Activated B cell treated with CpG ODN at 0.5 μM for 24 hours (primary cell): ENCODE measurements at places on chromosomes 1 and 21. TPM values are rescaled to one million over a fixed set of nuclear protein-coding genes. Genes with fewer than 3 reads are reported as not detected.

The ADAMTS1 gene
- total RNA-seq = not detected in 2 replicates

The TMEM269 gene
- 0.20 and 0.31 TPM in 2 replicates for total RNA-seq

The KDM5B gene
- total RNA-seq = 34.7 and 43.5 TPM in 2 replicates

The ACTL8 gene
- not detected in 2 replicates for total RNA-seq

The VSIG8 gene
- not detected in 2 replicates for total RNA-seq

The TSPEAR gene
- total RNA-seq = not detected in 2 replicates

The RHOU gene
- total RNA-seq = 0.22 and 0.44 TPM in 2 replicates

The PCP4L1 gene
- not detected in 2 replicates for total RNA-seq

The PYCR2 gene
- 109 and 110 TPM in 2 replicates for total RNA-seq

The CDKN2C gene
- total RNA-seq = 2.8 and 3.3 TPM in 2 replicates

The TNNT2 gene
- total RNA-seq = not detected in 2 replicates

The KCNT2 gene
- total RNA-seq = not detected in 2 replicates

The VTCN1 gene
- total RNA-seq = not detected in 2 replicates

The PEA15 gene
- total RNA-seq = 107 and 111 TPM in 2 replicates

The GORAB gene
- total RNA-seq = 20.0 and 20.2 TPM in 2 replicates

The CACHD1 gene
- total RNA-seq = 0.12 and 0.22 TPM in 2 replicates

The GJA4 gene
- not detected in 2 replicates for total RNA-seq

The DENND2D gene
- total RNA-seq = 48.9 and 58.6 TPM in 2 replicates

The TNFSF4 gene
- 6.9 and 8.6 TPM in 2 replicates for total RNA-seq

The SLFNL1 gene
- total RNA-seq = 0.39 and 0.47 TPM in 2 replicates

The ASCL5 gene
- total RNA-seq = not detected in 2 replicates

The DISP3 gene
- 0.42 and 0.44 TPM in 2 replicates for total RNA-seq

The ANGPTL3 gene
- not detected in 2 replicates for total RNA-seq

The S1PR1 gene
- total RNA-seq = 77.7 and 85.2 TPM in 2 replicates
